ENCODE measurements at places on chromosomes 3 and 15.

- DNase-seq = no peak
Observed at GRCh38 chr15:100781061-100781960, 98.3 kb upstream of the ALDH1A3 start.

DNA sequence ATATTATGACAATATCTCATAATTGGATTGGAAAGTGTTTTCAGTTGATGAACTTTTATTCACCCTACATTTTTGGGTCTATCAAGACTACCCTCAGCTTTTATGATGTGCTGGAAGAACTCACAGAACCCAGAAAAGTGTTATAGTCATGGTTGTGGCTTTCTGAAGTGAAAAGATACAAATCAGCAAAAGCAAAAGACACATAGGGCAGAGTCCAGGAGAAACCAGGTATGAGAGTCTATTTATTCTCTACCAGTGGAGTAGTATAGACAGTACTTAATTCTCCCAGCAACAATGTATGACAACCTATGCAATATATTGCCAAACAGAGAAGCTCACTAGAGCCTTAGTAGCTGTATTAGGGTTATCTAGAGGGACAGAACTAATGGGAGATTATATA lies 280.4 kb upstream of the TTC14 start:
- no peak for DNase-seq

DNA sequence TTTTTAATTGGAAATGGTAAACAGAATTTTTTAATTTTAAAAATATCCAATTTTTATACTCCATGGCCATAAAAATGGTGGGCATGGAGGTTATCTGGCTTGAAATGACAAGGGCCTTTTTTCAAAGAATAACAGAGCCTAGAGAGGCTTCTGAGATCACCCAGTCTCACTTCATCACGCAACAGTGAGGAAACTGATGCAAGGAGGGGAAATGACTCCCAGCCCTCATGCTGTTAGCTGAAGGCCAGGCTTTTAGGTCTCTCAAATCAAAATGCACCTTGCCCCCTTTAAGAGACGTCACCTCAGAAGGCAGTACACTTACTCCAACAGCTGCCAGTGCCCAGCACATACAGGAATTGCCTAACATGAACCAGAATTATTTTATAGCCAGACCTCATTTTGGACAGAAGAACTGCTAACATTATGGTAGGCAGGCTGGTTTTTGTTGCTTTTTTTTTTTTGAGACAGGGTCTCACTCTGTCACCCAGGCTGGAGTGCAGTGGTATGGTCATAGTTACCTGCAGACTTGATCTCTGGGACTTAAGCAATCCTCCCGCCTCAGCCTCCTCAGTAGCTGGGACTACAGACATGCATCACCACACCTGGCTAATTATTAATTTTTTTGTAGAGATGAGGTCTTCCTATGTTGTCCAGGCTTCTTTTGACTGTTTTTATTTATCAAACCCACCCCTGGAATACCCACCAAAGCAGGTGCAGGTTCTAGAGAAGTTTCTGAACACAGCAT lies 9.1 kb downstream of the RAB43 start:
- DNase-seq = peak; percentile 44

- peak; percentile 74 for DNase-seq
Observed at GRCh38 chr15:74598126-74598842, 17.4 kb upstream of the CLK3 start.

GRCh38 chr3:131501949-131502348 lies 822 bp downstream of the MRPL3 start:
- DNase-seq = no peak

- no peak for DNase-seq
Observed at GRCh38 chr3:194468086-194468485, 18.7 kb downstream of the ATP13A3 start.

- DNase-seq = no peak
Observed at GRCh38 chr15:78651007-78651406, 10.0 kb upstream of the CHRNB4 start.

GRCh38 chr3:139687431-139687830 lies 9.7 kb upstream of the NMNAT3 start:
- DNase-seq = no peak

DNA sequence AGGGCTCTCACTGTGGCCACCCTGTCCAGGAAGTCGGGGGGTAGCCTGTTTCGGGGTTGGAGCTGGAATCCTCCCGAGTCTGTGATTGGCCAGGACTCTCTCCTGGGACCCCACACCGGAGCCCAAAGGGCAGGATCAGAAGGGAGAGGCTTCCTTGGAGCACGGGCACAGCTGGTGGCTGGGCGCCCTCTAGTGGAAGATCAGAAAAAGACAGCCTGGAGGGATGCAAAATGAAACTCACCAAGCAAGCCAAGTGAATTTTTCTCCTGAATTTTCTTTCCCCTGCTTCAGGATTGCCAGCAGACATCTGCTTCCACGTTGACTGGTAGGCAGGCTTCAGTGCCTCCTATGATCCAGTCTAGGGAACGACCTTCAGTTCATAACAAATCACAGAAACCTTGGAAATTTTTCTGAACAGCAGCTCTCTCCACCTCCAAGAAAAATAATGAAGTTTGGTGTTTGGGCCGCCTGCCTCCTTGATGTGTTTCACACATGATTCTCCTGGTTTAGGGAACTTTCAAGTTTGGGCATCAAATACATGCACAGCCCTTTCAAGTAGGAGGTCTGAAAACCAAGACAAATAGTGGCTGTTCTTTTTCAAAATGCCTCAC lies 224.6 kb downstream of the VPS13C start:
- DNase-seq = peak; percentile 21

DNA sequence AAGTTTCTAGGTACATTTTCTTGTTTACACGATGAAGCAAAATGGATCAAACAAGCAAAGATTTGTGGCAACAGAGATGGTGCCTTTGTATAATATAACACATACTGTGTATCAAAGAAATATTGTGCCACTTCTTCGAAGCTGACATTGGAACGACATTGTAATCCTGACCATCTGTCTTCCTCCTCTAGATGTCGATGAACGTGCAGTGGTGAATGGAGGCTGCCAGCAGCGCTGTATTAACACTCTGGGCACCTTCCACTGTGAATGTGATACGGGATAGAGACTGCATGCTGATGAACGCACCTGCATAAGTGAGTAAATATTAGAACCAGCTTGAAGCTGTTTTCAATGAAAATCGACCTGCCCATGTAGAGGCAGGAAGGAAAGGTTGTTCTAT lies 613.3 kb upstream of the GOLIM4 start:
- DNase-seq = no peak

- no peak for DNase-seq
Observed at GRCh38 chr3:25870452-25870851, 80.6 kb downstream of the OXSM start.

DNA sequence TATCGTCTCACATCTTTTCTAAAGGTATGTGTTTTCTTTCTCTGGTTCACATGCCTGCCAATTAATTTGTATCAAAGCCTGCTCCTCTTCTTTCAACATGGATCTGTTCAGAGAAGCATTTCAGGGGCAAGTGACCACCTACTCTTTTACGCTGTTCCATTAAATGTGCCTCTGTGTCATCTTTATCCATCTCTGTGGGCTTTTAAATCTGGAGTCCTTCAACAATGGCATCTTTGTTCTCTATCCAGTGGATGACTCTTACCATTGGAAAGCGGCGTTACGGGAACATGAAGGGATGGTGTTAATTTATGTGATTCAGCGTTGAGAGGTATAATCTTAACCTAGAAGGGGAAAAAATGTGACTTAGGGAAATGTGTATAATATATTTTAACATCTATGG lies 92.7 kb upstream of the CFAP20DC start:
- DNase-seq = no peak

DNA sequence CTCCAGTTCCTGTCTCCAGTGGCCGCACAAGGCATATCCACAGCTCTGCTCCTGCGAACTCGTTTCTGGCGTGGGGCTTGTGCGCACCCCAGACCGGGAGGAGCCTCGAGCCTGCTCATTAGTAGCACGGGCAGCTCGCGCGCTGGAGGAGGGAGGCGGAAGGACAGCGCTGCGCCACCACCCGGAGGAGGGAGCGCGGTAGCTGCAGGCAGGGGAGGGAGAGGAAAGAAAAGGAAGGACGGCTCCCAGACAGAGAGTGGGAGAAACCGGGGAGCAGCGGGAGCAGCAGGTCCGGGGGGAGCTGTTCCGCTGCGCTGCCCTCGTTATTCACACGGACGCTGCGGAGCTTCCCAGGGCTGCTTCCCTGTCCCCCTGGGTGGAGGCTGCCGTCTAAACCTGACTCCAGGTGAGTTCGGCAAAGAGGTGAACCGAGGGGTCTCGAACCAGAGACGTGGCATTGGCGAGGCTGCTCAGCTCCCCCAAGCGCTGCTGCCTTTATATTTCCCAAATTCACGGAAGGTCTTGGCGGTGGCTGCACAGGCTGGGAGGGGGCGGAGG lies 121.3 kb upstream of the ZNF717 start:
- DNase-seq = no peak

- DNase-seq = peak; percentile 5
Observed at GRCh38 chr3:23810343-23811184, 4.8 kb downstream of the UBE2E1 start.

DNA sequence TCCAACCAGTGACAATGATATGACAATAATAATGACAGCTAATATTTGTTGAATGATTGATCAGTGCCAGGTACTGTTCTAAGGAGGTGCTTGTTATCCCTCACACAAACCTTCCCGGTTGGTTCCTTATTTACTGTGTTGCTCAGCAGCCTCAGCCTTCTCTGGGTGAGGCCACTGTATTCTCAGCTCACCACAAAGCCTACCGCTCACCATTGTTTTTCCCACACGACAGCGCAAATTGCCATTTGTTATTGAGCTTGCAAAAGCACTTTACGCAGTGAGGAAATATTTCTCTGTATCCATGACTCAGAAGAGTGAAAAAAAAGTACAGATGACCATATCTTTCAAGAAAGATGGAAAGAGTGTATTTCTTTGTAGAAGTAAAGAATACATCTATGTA lies 49.5 kb upstream of the PDZRN3 start:
- no peak for DNase-seq

Measured in activated naive CD8-positive, alpha-beta T cell treated with anti-CD3 and anti-CD28 coated beads, Interleukin-2, amount 50 U/mL, for 16 hours (primary cell).